Stimulated activated CD8-positive, alpha-beta memory T cell treated with anti-CD3 and anti-CD28 coated beads, Interleukin-4, amount 100 ng/mL, for 4 hours (primary cell): ENCODE measurements at places on chromosomes 13 and 19.
A peak's percentile ranks its signal among the peaks of the same experiment; 100 is the strongest.

GRCh38 chr19:18846862-18847548 is 15.2 kb downstream of the UPF1 start:
- DNase-seq = peak; percentile 30

- no peak for DNase-seq
Observed at GRCh38 chr19:54248016-54248601, 5.5 kb upstream of the LILRA6 start.

GRCh38 chr13:57326532-57326931 is 159.5 kb downstream of the PRR20E start:
- DNase-seq = no peak

DNA sequence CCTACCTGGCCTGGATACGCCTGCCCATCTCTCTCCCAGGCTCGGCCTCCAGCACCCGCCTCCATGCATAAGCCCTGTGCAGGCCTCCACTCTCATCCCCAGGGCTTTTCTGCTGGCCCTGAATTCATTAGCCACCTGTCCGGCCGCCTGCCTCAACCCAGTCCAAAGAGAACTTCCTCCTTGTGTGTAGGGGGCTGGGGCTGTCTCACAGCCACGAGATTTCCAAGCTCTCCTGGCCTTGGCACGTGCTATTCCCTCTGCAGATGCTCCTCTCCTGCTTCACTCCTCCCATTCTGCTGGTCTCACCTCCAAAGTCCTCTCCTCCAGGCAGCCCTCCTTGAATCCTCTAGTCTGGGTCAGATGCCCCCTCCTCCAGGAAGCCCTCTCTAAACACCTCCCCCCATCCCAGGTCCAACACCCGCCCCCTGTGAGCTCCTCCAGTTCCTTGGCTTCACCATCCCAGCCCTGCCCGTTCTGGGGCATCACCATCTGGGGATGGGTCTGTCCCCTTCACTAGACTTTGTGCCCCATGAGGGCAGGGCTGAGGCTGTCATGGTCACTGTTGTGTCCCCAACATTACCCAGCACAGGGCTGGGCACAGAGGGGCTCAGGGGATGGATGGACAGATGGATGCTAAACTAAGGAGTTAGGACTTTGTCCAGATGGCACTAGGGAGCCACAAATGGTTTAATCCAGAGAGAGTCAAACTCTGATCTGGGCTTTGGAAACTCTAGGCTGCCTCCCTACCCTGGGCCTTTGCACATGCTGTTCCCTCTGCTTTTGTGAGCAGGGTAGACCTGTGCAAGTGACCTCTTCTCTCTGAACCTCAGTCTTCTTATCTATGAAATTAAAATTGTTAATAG is 14.8 kb downstream of the MEIS3 start:
- DNase-seq = no peak

GRCh38 chr19:50695251-50696093 is 24.1 kb downstream of the SHANK1 start:
- DNase-seq = no peak

GRCh38 chr19:47742634-47743033 is 2.7 kb upstream of the NOP53 start:
- DNase-seq = no peak

DNA sequence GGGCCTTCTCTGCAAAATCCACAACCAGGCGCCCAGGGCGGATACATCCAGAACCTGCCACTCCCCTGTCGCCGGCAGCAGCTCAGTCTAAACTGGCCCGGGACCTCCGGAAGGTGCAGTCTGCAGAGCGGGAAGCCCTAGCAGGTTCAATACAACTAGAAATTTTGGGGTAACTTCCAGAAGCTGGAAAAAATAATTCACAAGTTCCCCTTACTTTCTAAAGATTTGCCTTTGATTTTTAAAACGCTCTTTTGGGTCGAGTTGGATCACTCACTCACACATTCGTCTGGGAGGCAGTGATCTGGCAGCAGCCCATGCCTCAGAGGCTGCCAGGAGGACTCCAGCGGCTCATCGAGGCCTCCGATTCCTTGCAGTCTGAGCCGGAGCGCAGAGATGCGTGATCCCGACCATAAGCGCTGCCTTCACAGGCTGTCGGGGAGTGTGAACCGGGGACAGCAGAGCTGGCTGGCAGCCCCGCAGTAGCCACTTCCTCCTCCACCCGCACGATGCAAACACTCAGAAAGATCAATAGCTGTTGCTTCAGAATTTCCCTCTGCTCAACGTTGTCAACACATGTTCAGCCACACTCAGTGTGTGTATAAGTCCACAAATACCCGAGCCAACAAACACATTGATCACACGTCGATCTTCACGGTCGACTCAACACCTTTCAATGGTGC is 35.6 kb upstream of the ZNF507 start:
- no peak for DNase-seq

DNA sequence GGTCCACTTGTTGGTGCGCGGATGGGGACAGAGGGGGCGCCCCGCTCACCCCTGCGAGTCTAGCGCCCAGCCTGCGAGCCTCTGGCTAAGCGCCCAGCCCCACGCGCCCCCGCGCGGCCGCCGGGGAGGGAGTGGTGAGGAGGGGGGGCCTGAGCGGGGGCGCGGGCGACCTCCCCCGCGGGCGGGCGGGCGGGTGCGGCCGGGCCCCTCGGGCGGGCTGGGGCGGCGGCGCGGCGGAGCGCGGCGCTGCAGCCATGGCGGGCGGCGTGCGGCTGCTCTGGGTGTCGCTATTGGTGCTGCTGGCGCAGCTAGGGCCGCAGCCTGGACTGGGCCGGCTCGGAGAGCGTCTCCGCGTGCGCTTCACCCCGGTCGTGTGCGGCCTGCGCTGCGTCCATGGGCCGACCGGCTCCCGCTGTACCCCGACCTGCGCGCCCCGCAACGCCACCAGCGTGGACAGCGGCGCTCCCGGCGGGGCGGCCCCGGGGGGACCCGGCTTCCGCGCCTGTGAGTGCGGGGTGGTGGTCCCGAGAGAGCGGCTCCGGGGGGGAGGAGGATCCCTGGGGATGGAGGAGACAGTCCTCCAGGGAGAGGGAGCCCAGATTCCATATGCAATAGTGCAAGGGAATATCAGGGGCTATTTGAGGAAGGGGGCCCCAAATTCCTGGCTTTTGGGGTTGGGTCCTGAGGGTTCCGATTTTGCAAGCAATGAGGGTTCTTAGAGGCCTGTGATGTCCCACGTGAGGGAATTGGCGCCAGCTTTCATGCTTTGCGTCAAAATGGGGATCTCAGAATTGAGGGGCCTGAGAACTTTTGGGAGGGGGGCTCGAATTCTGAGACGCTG is at the start of gene LTBP4:
Gene LTBP4 (plus strand): TSS at position 236 of the 841 bp plus-strand sequence. CDS start 19 bp downstream, at position 255.
- no peak for DNase-seq

GRCh38 chr13:20102525-20103180 is 58.2 kb downstream of the GJA3 start:
- no peak for DNase-seq

- DNase-seq = no peak
Observed at GRCh38 chr13:37491661-37492060, 106.9 kb downstream of the POSTN start.

DNA sequence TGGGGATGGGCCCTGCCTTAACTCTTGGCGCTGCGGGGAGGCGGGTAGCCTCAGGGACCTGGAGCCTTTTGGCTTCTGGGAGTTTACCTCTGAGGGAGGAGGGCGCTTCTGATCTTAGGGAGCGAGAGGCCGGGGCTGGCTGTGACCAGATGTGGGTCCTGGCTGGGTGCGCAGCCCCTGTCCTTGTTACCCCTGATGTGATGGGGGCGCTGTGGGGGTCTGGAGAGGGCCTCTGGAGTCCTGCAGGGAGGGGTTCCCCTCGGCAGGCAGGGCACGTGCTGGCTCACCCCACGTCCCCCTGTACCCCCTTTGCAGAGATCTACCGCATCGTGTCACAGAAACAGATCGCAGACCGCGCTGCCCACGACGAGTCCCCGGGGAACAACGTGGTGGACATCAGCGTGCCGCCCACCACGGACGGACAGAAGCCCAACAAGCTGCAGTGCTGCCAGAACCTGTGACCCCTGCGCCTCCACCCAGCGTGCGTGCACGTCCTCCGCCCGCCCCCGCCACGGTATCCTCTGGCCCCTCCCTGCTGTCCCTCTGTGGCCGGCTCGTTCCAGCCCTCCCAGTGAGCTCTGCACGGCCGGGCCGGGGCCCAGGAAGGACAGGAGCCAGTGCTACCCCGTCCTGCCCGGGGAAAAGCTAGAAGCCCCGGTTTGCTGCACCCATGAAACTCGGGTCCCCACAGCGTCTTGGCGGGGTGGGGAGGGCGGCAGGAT is 9.8 kb upstream of the MARCHF2 start:
- DNase-seq = no peak

GRCh38 chr13:89737051-89737450 is 1610.4 kb upstream of the MIR17HG start:
- DNase-seq = no peak

- no peak for DNase-seq
Observed at GRCh38 chr13:32023698-32024097, 7.9 kb upstream of the FRY start.

GRCh38 chr19:602391-603301 is 13.0 kb downstream of the HCN2 start:
- no peak for DNase-seq

DNA sequence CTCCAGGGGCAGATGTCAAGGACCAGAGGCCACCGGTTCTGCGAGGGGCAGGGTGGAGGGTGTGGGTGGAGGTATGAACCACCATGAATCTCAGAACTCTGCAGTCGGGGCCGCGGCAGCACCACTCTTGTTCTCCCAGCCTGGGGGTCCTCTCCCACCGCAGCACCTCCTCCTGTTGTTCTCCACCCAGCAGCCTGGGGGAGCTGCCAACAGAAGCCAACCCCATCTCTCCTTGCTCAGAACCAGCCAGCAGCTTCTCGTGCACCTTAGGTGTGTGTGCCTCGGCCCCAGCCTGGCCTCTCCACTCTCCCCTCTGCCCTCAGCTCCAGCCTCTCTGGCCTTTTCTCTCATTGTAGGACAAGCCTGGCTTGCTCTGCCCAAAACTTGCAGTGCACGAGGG is 31.9 kb upstream of the CCNE1 start:
- no peak for DNase-seq

- no peak for DNase-seq
Observed at GRCh38 chr19:39240421-39240820, 4.4 kb downstream of the IFNL3 start.
